ENCODE measurements at places on chromosomes 11 and 22.

- DNase-seq: no peak
Measured at GRCh38 chr11:131916638-131917037, 546.2 kb downstream of the NTM start.

- DNase-seq: no peak
Measured at GRCh38 chr11:121212536-121213361, 79.8 kb upstream of the SC5D start.

- DNase-seq: no peak
Measured at GRCh38 chr11:64544616-64545296, 46.3 kb upstream of the SLC22A12 start.

GRCh38 chr22:36182056-36182455 is 19.6 kb downstream of the APOL4 start:
- DNase-seq: no peak

- no peak for DNase-seq
Measured at GRCh38 chr11:68259122-68259959, 12.4 kb downstream of the C11orf24 start.

- no peak for DNase-seq
Measured at GRCh38 chr11:100867606-100868005, 180.5 kb downstream of the ARHGAP42 start.

- no peak for DNase-seq
Measured at GRCh38 chr22:21677606-21678443, 12.0 kb downstream of the PPIL2 start.

DNA sequence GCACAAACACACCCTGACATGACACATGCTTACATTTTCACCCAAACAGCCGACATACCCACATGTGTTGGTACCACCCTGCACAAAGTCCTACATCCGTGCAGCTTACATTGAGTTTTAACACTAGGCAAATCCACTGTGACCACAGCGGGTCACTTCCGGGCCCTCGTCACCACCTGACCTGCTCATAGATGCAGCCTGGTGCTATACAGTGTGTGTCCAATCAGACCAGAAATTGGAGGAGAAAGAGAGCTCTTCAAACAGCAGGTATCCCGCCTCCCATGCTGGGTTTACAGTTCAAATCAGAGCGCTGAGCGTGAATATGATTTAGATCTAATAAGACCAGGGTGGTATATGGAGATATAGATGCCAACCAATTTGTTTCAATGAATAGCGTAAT is 35.4 kb downstream of the PHF21B start:
- no peak for DNase-seq

DNA sequence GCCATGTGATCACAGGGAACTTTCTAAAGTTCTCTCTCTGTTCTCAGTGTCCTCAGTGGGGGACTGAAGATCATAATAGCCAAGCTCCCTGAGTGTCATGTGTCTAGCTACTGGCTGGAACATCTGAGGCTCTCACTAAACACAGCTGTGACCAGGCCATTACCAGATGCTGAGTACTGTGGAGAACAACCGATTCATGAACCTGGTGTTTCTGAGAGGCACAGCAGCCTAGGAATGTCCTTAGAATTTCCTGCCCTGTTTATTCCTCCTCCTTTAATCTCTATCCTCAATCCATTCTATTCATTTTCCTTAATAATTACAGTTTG is 93.0 kb downstream of the ME3 start:
- no peak for DNase-seq

DNA sequence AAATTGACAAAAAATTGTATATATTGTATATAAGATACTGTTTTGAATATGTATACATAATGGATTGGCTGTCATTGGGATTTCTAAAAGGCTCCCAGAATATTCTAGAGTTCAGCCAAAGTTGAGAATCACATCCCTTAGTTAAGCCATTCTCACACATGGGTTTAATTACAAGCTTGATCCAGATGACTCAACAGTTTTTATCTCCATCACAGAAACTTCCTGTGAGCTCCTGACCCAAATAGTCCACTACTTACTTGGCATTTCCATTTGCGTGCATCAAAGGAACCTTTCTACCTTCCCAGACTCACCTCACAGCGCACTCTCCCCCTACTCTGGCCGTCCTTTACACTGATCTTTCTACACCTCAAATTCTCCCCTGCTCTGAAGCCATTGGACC is 184.8 kb upstream of the ARHGAP20 start:
- no peak for DNase-seq

DNA sequence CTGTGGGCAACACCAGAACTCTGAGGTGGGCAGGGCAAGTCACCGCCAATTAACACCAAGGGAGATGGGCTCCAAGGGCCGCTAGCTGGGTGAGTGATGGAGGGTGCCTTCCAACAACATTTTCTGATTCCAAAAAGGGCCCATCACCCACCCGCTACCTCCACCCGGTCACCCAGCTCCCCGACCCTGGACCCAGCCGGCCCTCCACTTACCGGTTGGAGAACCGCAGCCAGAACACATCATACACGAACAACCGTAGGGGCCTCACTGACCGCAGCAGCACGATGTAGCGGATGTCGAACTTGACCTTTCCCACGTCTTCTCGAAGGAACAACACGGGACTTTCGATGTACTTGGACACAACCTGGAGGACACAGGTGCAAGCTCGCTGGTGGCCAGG is 14.7 kb downstream of the TTLL12 start:
- DNase-seq: no peak

DNA sequence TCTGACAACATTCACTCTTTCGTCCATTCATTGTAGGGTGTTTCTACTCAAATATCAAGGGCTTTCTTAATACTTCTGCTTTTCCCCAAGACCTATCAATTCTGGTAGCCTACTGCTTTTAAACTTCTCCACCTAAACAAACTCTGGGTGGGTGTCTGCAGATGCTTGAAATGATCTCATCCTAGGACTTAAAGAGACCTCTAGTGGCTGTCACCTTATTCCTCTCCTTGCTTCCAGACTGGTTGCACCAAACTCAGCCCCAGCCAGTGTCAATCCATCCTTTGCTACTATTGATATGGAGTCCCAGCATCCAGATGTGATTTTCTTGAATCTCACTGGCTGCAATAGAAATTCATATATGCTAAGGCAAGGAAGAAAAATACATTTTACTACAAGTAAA is 274.7 kb downstream of the NXPE2 start:
- DNase-seq: no peak

DNA sequence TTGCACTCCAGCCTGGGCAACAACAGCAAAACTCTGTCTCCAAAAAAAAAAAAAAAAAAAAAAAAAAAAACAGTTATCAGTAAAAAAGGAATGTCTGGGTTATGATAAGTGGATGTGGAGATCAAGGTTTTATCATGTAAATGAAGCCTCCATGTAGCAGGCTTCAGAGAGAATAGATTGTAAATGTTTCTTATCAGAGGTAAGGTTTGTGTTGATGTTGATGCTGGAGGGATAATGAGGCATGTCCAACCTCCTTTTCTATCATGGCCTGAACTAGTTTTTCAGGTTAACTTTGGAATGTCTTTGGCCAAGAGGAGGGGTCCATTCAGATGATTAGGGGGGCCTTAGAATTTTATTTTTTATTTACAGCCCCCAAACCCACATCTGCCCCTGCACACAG is 35.4 kb upstream of the TREH start:
- no peak for DNase-seq
